ENCODE measurements at places on chromosomes 13 and 19. TPM values are rescaled to one million over a fixed set of nuclear protein-coding genes. Genes with fewer than 3 reads are reported as not detected.

- DNase-seq, result no peak
These were observed 39.0 kb downstream of the PAN3 start for GRCh38 chr13:28177327-28177726.

GRCh38 chr13:51261610-51262249 is 39.5 kb downstream of the FAM124A start:
- no peak for DNase-seq

- no peak for DNase-seq
These were observed 235.8 kb upstream of the MIR17HG start for GRCh38 chr13:91111476-91112200.

DNA sequence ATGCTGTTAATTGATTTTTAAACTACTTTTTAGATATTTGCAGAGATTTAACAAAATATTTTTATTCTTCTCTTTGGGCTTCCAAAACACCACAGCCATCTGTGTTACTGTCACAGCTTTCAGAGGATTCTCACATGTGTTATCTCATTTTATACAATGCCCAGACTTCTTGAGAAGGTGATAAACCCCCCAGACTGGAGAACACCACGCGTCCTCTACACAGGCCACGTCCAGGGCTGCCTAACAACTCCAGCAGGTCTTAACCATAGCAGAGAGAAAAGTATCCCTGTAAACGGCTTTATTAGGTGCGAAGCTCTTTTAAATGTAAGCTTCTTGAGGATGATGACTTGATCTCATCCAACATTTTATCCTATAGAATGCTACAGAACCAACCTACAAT is 2.0 kb downstream of the GPR183 start:
- DNase-seq, result no peak

- DNase-seq, result no peak
These were observed 382.0 kb downstream of the ZNF536 start for GRCh38 chr19:30754162-30754561.

GRCh38 chr13:43072394-43072793 is 49.0 kb downstream of the DNAJC15 start:
- no peak for DNase-seq

DNA sequence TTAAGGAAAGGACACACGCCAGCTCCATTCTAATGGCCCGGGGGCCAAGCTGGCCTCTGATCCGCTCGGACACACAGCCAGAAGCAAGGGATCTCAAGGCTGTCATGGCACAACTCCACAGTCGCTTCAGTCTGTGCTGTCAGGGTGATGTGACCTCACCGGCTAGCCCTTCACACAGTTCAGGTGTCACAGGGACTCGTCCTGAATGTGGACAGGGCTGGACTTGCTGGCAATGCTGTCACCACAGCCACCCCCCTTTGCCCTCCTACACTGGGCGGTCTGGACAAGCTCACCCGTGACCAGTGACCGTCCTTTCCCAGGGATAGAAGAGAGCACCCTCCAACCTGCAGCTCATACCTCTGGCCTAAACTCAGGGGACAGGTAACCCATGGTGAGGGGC is 15.2 kb downstream of the SUGP1 start:
- no peak for DNase-seq

DNA sequence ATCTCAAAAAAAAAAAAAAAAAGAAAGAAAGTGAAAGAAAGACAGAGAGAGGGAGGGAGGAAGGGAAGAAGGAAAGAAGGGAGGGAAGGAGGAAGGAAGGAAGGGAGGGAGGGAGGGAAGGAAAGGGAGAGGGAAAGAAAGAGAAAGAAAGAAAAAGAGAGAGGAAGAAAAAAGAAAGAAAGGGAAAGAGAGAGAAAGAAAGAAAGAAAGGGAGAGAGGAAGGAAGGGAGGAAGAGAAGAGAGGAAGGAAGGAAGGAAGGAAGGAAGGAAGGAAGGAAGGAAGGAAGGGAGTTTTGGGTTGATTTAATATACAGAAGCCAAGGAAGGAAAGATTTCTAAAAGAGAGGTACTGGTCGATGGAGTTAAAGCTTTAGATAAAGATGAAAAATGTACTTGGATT is 28.8 kb downstream of the DEDD2 start:
- no peak for DNase-seq

DNA sequence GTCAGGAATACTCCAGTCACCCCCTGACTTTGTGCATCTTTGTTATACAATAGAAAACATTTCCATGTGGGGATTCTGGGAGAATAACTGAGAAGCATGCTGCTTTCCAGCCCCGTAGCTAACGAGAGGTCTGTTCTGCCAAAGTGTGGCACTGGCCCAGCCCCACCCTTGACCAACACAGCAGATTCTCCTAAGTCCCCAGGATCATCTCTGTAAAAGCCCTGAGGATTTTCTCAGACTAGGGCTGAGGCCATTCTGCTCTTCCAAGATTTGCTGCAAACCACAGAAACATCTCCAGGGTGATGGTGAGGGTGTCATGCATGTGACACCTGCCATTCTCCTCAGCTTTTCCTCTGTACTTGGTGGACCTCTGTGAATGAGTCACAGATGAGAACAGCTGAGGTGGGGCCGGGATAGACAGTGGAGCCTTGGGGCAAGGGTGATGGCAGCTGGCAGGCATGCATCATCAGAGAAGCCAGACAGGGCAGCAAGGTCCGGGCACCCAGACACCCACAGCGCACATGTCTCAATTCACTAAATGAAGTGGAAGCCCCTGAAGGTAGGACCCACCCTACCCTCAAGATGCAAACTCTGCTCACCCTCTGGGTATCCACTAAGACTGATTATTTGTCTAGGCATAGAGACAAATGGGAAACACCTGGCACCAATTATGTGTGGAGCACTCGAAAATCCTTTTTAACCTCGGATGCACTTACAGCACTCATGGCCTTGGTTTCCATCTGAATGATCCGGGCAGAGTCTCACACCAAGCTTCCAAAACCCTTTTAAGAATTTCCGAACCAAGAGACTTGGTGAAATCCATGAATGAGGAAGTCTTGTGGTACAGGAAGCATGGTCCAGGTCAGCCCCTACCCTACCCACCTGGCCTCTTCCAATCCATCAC is 20.1 kb upstream of the DOCK9 start:
- no peak for DNase-seq

DNA sequence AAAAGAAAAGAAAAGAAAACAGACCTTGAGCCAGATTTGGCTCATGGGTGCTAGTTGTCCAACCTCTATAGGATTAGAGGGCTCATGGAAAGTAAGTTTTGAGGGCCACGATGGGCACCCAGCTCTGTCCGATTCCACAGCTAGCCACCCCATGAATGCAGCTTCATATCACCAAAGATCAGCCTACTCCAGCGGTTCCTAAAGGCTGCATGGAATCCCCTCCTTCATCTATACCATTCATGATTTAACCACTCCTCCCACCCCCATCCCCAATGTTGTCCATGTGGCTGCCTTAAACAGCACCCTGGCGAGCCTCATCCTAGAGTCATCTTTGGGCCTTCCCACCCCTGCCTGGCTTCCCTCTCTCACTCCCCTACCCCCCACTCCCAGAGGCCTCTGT is 2.1 kb downstream of the MVB12A start:
- no peak for DNase-seq

- no peak for DNase-seq
These were observed 110.9 kb downstream of the HS6ST3 start for GRCh38 chr13:96200810-96201209.

GRCh38 chr13:112669881-112670499 is 19.8 kb upstream of the ATP11A start:
- no peak for DNase-seq

DNA sequence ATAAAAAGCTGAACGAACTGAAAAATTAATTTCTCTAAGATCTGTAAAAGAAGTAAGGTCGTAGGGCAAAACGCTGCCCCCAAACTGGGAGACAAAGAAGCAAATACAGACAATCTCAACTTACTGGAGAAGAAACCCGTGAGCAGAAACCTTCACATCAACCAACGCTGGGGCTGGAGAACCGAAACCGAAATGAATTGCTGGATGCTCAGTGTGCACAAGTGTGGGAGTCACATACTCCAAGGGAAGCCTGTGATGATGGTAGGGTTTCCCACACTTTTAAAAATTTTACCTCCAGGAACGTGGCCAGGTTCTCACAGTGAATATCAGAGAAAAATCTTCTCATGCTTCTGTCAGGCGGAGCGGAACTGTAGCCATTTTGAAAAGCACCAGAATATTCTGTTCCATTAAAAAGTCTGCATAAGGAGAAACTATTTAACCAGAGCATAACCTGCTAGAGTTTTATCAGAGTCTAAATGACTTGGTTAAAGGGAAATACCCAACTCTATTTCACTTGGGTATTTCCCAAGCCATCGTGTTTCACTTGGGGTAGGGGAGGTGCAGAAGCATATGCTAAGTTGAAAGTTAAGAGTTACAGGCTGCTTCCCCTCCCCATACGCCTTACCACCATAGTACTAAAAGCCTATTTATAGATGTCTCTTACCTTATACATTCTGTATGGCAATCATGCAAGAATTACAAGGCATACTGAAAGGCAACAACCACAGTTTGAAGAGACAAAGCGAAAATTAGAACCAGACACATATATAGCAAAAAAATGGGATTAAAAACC is 110.5 kb upstream of the SLITRK1 start:
- no peak for DNase-seq

GRCh38 chr13:29702912-29703351 is 107.4 kb upstream of the SLC7A1 start:
- no peak for DNase-seq

- DNase-seq, result no peak
These were observed 540.0 kb downstream of the LMO7 start for GRCh38 chr13:76175961-76176725.

DNA sequence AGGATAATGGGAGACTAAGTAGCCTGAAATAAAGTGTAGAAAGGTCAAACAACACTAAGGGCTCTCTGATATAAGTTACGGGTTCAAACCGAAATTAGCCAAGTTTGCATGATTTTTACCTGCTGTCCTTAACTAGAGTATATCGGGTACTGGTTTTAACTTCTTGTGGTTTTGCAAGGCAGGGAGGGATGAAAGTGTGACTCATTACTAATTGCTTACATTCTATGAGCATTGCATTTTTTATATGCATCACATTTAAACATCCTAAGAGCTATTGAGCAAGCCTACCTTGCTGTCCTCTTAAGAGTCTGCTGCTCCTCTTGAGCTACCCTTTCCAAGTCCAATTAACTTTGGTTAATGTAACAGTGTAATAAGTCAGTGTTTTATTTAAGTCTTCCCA is 415.4 kb downstream of the SLITRK5 start:
- no peak for DNase-seq

DNA sequence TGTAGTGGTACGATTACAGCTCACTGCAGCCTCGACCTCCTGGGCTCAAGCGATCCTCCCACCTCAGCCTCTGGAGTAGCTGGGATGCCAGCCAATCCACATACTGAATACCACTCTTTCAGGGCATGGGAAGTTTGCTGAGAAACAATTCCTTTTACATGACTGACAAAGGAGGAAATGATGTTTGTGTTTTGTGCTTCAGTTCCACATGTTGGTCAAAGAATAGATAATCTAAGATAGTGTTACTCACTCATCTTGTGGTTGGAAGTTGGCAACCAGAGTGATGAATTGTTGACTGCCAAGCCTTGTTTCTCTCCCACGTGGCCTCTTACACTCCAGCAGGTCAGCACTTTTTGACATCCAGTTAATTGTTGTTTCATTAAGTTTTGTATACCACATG is 7.6 kb downstream of the MBD3L2B start:
- no peak for DNase-seq

GJB6 gene
- total RNA-seq, result not detected

ICAM5 gene
- 1.9 TPM for total RNA-seq

KIR3DL2 gene
- total RNA-seq, result not detected

KCNRG gene
- 0.55 TPM for total RNA-seq

HSD17B14 gene
- total RNA-seq, result 2.0 TPM

APOE gene
- 0.84 TPM for total RNA-seq

TSKS gene
- total RNA-seq, result not detected

SIGLEC12 gene
- not detected for total RNA-seq

Measured in NCI-H460 (cell line).